ENCODE measurements at places on chromosomes 1 and 21.

DNA sequence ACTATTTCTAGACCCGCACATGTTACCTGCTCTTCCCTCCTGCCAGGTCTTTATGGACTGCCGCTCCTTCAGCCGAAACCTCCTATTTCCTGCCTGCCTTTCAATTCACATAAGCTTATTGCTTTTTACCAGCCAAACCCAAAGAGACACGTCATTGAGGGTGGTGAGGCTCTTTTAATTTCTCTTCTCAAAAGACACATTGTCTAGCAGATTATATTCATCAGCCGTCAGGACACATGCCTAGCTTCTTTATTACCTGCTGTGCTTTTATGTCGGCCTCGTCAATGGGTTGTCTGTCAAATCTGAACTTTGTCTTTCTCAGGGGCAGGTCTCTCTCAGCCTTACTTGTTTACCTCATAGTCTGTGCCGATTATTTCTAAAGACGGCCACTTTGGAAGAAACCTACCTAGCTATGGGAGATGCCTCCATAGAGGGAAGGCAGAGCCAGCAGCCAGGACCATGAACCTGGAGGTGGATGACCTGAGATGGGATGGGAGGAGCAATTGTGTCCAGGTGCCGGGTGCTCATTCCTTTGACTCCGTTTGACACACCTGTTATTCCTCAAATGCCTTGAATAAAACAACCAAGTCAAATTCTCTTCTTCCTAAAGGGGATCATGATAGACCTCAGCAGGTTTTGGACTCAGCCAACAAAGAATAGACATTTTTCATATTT is 42.0 kb downstream of the ZBTB18 start:
- no peak for DNase-seq

- DNase-seq = no peak
These were observed 9.8 kb downstream of the C1orf74 start for GRCh38 chr1:209774592-209774991.

DNA sequence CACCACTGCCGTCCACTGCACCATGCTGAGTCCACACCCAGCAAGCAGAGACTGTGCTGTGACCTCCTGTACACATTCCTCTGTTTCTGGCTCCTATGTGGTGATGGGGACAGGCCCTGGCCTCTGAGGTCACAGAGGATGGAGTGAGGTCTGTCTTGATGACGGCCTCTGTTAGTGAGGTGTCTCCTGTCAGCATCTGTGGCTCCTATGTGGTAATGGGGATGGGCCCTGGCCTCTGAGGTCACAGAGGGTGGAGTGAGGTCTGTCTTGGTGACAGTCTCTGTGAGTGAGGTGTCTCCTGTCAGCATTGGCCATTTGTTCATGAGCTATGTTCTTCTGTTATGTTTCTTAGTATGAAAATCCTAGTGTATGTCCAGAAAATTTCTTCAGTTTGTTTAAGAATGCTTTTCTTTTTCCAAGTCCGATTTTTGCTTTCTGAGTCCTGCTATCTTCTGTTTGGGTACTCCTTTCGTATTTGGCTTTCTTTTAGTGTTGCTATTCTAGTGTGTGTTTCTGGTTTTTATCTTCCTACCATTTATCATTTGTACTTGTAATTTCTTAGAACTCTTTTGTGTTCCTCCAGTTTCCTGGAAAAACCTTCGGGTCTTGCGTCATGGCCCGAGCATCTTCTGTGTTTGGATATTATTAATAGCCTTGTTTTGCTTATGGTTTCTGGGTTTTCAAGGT is 13.4 kb downstream of the SNAP47 start:
- DNase-seq = no peak

DNA sequence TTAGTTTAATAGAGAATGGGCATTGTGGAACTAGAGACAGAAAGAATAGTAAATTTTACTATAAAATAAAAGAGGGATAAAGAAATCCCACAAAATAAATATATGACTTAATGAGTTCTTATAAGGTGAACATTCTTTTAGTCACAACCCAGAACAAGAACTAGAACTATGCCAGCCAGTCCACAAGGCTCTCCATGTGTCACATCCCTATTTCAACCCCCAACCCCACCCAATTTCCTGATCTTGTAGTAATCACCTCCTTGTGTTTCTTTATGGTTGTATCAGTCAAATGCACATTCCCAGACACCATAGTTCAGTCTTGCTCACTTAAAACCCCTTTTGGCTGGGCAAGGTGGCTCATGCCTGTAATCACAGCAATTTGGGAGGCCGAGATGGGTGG is 662.3 kb upstream of the CAMK1G start:
- no peak for DNase-seq

- no peak for DNase-seq
These were observed 2.4 kb downstream of the SEMA6C start for GRCh38 chr1:151143986-151144385.

GRCh38 chr1:181089676-181090544 is 1.4 kb downstream of the IER5 start:
- peak; percentile 81 for DNase-seq

- no peak for DNase-seq
These were observed 38.2 kb downstream of the TP73 start for GRCh38 chr1:3690282-3691065.

GRCh38 chr1:100953960-100954730 is 58.3 kb downstream of the SLC30A7 start:
- no peak for DNase-seq

- DNase-seq = no peak
These were observed 13.6 kb downstream of the ACTL8 start for GRCh38 chr1:17768651-17769241.

- no peak for DNase-seq
These were observed 4.3 kb downstream of the GBP2 start for GRCh38 chr1:89121641-89122040.

- peak; percentile 58 for DNase-seq
These were observed 26.6 kb upstream of the HPDL start for GRCh38 chr1:45299981-45300668.

DNA sequence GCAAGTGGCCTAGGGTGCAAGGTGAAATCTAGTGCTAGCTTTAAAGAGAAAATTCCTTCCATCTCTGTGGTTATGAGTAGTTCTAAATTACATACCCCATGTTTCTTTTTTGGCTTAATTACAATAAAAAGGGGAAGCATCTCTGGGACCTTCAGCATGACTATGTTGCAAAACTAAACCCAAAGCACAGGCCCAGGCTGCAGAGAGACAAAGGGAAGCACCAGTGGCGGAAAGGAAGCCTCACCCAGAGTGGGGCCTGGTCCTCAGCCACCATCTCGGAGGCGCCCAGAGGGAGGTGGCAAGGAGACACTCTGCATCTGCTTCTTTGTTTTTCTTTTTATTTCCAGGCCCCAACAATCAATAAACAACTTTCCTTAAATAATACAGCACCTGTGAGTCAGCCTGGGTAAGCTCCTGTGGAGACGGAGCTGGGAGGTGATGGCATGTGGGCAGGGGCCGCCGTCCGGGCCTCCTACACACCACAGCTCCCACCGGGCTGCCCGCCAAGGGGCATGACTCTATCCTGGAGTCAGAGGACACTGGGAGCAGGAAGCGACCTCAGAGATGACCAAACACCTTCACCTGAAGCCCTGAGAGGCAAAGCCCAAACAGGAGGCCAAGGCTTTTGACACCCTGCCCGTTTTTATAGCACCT is 21.7 kb downstream of the ITPKB start:
- no peak for DNase-seq

- DNase-seq = no peak
These were observed 305.6 kb upstream of the LYPLAL1 start for GRCh38 chr1:218867941-218868626.

GRCh38 chr1:236689713-236690569 is 3.6 kb downstream of the ACTN2 start:
- DNase-seq = no peak

DNA sequence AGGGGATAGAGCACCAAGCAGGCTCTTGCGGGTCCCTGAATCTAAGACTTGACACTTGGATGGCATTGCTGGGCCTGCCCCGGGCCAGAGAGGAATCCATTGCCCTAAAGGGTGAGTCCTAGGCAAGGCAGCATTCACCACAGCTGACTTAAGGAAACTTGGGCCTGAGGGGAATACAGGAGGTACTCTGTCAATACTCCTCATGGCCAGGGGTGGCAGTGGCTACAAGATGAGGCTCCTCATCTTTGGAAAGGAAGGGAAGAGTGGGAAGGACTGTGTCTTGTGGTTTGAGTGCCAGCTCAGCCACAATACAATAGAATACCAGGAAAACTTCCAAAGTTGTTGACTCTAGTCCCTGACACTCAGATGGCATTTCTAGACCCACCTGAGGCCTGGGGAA is 5.1 kb downstream of the KRTAP22-1 start:
- DNase-seq = no peak

DNA sequence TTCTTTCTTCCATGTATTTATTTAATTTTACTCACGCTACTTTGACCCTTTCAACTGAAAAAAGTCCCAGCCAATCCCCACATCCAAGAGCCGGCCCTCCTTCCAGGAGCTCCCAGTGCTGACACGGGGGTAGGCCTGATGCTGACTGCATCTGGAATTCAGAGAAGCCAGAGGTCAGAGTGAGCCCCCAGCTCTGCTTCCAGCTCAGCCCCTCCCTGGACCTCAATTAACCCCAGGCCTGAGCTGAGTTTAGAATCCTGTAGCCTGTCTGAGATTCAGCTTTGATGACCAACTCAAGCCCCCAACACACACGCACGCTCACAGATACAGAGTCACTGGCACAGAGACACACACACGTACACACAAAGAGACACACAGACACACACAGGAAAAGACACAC is 247.9 kb downstream of the NPHP4 start:
- DNase-seq = no peak

GRCh38 chr21:41801321-41802197 is 34.7 kb upstream of the RIPK4 start:
- no peak for DNase-seq

- no peak for DNase-seq
These were observed 546.6 kb upstream of the TMPRSS15 start for GRCh38 chr21:18950045-18950740.

DNA sequence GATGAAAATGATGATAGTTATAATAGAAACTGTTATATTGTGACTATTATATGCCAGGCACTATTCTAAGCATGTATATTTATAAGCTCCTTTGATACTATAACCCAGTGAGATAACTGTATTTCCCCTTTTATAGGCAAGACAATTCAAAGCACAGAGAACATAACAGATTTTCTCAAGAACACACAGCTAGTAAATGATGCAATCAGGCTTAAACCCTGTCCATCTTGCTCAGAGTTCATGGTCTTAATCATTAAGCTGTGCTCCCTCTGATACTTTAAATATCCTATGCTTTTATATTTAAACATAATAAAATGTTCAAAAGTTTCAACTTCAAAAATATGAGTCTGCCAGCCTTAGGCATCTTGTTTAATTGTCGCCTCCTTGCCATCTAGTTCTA is 88.6 kb downstream of the PHTF1 start:
- no peak for DNase-seq

GRCh38 chr21:45970674-45971615 is 10.6 kb upstream of the COL6A1 start:
- peak; percentile 31 for DNase-seq

DNA sequence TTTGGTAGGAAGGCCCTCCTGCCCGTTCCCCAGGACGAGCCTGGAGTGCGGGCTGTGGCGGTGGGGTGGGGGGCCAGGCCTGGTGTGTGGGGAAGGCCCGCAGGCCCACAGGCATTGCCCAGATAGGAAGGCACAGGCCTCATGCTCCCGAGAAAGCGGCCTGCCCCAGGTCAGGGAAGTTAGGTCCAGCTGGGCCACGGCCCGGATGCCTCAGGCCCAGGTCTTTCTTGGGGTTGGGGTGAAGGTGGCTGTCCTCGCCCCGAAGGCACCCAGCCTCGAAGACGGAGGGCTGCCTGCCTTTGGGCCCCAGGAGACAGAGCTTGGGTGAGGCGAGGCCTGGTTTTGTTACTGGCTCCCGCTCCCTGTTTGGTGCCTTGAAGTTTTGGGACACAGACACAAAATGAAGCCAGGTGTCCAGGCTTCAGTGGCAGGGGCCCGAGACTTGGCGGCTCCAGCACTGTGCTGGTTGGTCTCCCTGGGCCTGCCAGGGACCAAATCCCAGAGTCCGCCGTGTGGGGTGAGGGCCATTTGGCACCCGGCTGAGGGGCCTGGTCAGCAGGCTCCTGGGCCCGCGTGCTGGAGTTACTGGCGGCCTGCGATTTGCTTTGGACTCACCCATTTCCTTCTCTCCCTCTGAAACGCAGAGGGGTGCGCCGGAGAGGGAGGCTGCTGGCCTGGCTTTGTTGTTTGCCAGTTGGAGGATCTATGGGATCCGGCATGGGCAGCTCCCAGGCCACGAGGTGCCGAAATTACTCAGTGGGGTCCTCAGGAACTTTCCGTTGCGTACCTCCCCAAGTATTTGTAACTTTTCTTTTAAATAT is 2.0 kb downstream of the SKI start:
- no peak for DNase-seq

- DNase-seq = peak; percentile 58
These were observed at the start of gene SLC37A1 for GRCh38 chr21:42513151-42513984. Gene SLC37A1, plus strand, starts transcription at chr21:42513852. Its CDS starts 4,603 bp downstream, at chr21:42518455.

GRCh38 chr1:14140831-14141401 is 440.9 kb downstream of the PRDM2 start:
- DNase-seq = no peak

DNA sequence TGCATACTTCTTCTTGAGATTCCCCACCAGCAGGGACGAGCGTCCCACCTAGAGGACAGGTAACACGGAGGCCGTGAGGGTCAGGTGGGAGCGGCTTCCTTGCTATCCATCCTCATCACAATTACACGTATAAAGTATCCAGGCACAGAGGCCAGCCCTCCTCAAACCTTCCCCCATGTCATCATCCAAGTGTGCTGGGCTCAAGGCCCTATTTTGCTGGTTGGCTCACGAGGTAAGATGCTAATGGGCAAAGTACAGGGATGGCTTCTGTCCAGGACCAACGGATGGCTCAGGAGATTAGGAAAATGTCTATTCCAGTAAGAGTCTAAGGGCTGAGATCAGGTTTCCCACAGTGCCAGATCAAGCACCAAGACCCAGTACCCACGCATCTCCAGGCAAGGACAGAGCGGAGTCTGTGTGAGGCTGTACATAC is 11.5 kb upstream of the A3GALT2 start:
- no peak for DNase-seq

- no peak for DNase-seq
These were observed 38.9 kb upstream of the ZBTB18 start for GRCh38 chr1:244012202-244012601.

DNA sequence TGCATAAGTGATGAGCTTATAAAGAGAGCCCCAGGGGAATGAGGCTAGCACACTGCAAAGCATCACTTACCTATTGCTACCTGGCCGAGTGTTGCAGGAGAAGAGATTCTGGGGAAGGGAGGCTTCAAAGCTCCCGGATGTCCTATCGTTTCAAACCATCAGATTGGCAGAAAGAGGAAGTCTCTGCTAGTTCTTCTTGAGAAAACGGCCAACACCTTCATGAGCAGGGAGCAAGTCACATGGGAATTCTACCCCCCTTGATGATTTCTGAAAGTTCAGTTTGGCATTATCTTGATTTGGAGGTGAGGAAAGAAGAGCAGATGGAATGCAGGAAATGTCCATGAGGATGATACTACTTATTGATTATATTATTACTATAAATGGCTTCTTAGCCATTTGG is 16.2 kb downstream of the SYF2 start:
- DNase-seq = no peak

Measured in stimulated activated naive CD4-positive, alpha-beta T cell (primary cell).